Renal pelvis (tissue), 12 donors: ENCODE measurements at places on chromosomes 5 and 9. TPM values are rescaled to one million over a fixed set of nuclear protein-coding genes. Genes with fewer than 3 reads are reported as not detected.

Gene ARSI
- 4.7 TPM for polyA plus RNA-seq

Gene DUSP1
- 41.2 TPM for polyA plus RNA-seq

Gene RAD17
- polyA plus RNA-seq: 37.2 TPM

GRCh38 chr5:106121972-106122605 is 1548.6 kb downstream of the EFNA5 start:
- no peak for DNase-seq

Gene TMOD1
- 1.6 TPM for polyA plus RNA-seq

Gene UNC13B
- 30.7 TPM for polyA plus RNA-seq

Gene SAPCD2
- polyA plus RNA-seq: 8.0 TPM

Gene MARVELD2
- 25.1 TPM for polyA plus RNA-seq

DNA sequence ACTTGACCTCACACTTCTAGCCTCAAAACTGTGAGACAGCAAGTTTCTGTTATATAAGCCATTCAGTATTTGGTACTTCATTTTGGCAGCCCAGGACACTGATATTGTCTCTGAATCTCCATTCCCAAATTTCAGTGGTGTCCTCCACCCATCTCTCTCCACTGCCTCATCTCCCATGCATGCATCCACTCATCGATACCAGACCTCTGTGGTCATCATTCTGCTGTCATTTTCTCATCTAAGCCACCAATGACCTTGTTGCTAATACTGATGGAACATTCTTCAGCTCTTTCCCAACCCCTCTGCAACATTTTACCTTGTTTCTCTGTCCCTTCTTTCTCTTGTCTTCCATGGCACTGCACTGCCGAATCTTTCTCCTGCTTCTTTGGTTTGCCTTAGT is 221.8 kb downstream of the SNX18 start:
- no peak for DNase-seq

GRCh38 chr5:150473673-150474358 is 24.3 kb upstream of the RPS14 start:
- no peak for DNase-seq

Gene GPR151
- polyA plus RNA-seq: not detected

- no peak for DNase-seq
Measured at GRCh38 chr9:130029223-130029973, 13.6 kb downstream of the FNBP1 start.

Gene LCN12
- polyA plus RNA-seq: 37.3 TPM

Gene SLCO6A1
- polyA plus RNA-seq: not detected

- no peak for DNase-seq
Measured at GRCh38 chr9:419571-420171, 205.0 kb downstream of the DOCK8 start.

Gene PAX5
- polyA plus RNA-seq: 0.27 TPM

- DNase-seq: no peak
Measured at GRCh38 chr9:70859694-70860093, 261.7 kb downstream of the TRPM3 start.

Gene FCN2
- 0.68 TPM for polyA plus RNA-seq
